ENCODE measurements at places on chromosomes 7 and 10.

GRCh38 chr10:14072541-14072940 lies 258.2 kb downstream of the FRMD4A start:
- no peak for DNase-seq

GRCh38 chr10:91901784-91902677 lies 7.3 kb downstream of the FGFBP3 start:
- DNase-seq, result no peak

DNA sequence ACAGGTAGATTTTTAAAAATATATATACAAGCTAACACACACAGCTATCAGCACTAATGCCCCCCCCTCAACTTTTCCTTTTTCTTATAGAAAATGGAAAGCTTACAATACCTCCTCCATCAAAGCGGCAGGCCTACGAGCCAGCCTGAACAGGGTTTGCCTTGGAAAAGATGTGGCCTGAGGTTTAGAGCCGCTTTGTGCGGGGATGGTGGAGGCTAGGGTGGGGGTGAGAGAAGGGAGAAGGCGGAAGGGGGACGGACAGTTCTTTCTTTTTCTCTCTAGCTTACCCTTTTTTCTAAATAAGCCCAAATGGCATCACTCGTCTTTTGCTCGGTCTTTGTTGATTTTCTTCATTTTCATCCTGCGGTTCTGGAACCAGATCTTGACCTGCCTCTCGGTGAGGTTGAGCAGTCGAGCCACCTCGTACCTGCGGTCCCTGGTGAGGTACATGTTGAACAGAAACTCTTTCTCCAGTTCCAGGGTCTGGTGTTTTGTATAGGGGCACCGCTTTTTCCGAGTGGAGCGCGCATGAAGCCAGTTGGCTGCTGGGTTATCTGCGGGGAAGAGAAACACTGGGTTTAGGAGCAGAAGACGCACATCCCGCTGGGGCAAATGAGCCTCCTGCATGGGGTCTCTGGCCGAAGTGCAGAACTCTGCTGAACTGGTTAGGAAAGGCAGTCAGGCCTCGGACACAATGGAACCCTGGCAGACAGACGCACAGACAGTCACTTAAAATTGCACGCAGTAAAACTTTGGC lies 1.9 kb downstream of the HOXA9 start:
- no peak for DNase-seq

GRCh38 chr7:91020636-91021385 lies 243.4 kb upstream of the FZD1 start:
- DNase-seq, result no peak

DNA sequence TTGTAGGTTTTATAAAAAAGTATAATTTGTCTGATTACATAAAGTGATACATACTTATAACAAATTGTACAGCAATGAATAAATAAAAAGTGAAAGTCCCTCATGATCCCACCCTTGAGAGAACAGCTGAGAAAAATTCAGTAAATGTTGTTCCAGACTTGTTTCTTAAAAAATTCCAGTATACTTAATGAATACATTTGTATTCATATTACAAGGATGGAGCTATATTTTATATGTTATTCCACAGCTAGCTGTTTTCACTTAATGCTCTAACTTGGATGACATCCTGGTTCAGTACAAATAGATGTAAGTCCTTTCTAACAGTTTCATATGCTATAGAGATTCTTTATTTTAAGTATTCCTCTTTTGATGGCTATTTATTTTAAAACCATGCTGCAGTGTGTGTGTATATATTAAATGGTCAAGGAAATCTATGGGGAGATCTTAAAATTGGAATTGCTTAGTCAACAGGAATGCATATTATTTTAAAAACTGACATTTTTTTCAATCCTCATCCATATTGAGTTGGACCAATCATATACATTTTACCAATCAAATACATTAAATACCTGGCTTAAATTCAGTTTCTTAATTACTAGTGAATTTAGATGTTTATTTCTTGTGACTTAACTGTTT lies 8.9 kb downstream of the STAMBPL1 start:
- DNase-seq, result no peak

All from HuH-7 (cell line).